ENCODE measurements at places on chromosomes 4 and X.

- DNase-seq: no peak
These were observed 85.3 kb downstream of the RTL5 start for GRCh38 chrX:72046447-72046846.

GRCh38 chr4:183182873-183183725 is 84.0 kb downstream of the WWC2 start:
- peak; percentile 35 for DNase-seq

GRCh38 chr4:146477054-146477453 is 44.7 kb downstream of the SLC10A7 start:
- DNase-seq: no peak

DNA sequence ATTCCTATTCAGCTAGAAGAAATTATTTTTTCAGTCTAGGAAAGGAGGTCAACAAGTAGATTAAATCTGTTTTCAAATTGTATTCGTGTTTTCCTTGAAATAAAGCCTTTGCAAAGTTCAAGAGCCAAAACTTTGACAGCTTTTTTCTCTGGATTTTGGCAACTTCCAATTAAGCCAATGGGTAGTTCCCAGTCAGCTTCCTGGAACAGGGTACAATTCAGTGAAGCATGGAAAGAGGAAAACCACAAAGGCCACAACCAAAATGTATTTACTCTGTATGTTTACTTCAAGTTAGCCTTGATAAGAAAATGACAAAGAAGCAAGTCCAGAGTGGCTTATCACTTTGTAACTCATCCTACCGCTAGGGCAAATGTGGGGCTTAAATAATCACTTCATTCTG is 188.6 kb downstream of the COMMD8 start:
- no peak for DNase-seq

- no peak for DNase-seq
These were observed 227.3 kb upstream of the TET2 start for GRCh38 chr4:104919406-104919805.

- DNase-seq: no peak
These were observed 45.7 kb upstream of the GATB start for GRCh38 chr4:151806511-151806927.

DNA sequence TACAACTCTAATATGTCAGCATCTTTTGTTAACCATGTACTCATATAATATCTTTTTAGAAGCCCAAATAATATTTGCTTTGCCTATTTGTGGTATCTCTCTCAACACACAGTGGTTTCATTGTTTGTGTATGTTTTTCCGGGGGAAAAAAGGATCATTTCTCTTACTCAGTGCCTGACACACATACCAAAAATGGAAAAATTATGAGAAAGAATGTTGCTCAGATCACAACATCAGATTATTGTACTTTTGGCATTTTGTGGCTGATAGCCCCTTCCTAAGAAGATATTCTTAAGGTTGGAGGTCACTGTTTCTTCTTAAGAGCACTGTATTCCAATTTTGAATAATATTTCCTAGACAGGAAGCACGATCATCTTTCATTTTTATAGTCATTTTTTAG is 93.6 kb downstream of the PDLIM5 start:
- no peak for DNase-seq

DNA sequence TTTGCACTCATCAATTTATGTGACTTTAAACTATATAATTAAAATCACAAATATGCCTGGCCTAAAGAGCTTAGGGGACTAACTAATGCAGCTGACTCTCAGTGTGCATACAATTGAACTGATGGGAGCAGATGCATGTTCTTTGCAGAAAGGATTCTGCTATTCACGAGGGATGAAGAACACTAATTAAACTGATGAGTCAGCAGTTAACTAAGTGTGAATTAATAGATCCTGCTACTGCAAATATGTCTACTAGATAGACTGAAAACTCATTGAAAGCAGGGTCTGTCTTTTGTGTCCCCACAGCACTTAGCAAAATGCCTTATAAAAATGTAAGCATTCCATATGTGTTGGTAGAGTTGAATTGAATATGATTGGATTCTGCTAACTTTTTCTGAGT is 104.0 kb downstream of the SRPX start:
- DNase-seq: no peak
